MCF 10A (cell line): ENCODE measurements at places on chromosomes 7 and 10.

- no peak for DNase-seq
- H3K27me3 ChIP-seq = no peaks in the 10 kb centered on the region
- no peak overlapping the region for H3K27ac ChIP-seq
- no peak overlapping the region for H3K4me3 ChIP-seq
- H3K36me3 ChIP-seq = peaks cover 16% of the 10 kb centered on the region
- peaks cover 6% of the 10 kb centered on the region for H3K4me1 ChIP-seq
Measured at GRCh38 chr7:133071506-133071905, 10.4 kb downstream of the CHCHD3 start.

DNA sequence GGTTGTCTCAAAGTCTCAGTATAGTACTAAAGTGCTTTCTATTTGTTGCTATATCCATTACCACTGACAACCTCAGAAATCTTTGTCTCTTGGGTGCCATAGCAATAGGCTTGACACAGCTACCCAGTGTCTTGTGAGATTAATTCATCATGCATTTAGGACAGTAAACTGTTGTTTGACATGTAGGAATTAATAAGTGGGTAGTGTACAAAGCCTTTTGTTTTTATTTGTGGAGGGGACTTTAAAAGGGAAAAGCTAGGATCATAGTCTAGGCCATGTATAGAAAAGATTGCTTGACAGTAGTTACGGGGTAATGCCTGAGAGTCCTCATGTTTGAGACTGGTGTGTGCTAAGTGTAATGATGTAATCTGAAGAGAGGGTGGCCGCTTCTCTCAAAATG lies 102.6 kb upstream of the AGR3 start:
- H3K36me3 ChIP-seq = no peaks in the 10 kb centered on the region
- DNase-seq = no peak
- peaks cover 15% of the 10 kb centered on the region for H3K4me1 ChIP-seq

DNA sequence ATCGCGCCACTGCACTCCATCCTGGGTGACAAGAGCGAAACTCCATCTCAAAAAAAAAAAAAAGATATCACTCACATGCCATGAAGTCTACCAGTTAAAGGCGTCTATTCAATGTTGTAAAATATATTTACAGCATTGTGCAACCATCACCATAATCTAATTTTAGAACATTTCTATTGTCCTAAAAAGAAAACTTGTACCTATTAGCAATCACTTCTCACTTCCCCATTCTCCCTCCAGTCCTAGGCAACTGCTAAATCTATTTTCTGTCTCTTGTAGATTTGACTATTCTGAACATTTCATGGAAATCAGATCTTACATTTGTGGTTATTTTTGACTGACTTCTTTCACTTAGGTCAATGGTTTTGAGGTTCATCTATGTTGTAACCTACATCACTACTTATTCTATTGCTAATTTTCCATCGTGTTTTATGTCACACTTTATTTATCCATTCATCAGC lies 25.2 kb upstream of the OTUD1 start:
- no peak overlapping the region for H3K4me3 ChIP-seq
- H3K4me1 ChIP-seq = peaks cover 16% of the 10 kb centered on the region
- no peaks in the 10 kb centered on the region for H3K27me3 ChIP-seq
- no peaks in the 10 kb centered on the region for H3K36me3 ChIP-seq

DNA sequence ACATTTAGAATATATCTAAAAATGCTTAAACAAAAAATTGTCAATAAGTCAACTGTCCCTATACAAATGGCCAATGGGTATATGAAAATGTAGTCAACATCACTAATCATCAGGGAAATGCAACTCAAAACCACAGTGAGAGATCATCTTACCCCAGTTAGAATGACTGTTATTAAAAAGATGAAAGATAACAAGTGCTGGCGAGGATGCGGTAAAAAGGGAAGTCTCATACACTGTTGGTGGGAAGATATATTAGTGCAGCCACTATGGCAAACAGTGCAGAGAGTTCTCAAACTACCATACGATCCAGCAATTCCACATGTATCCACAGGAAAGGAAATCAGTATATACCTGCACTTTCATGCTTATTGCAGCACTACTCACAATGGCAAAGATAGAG lies 48.6 kb upstream of the APBB1IP start:
- no peak overlapping the region for H3K27ac ChIP-seq
- no peak for DNase-seq
- H3K36me3 ChIP-seq = no peaks in the 10 kb centered on the region
- no peak overlapping the region for H3K4me3 ChIP-seq
- H3K27me3 ChIP-seq = peaks cover 13% of the 10 kb centered on the region

DNA sequence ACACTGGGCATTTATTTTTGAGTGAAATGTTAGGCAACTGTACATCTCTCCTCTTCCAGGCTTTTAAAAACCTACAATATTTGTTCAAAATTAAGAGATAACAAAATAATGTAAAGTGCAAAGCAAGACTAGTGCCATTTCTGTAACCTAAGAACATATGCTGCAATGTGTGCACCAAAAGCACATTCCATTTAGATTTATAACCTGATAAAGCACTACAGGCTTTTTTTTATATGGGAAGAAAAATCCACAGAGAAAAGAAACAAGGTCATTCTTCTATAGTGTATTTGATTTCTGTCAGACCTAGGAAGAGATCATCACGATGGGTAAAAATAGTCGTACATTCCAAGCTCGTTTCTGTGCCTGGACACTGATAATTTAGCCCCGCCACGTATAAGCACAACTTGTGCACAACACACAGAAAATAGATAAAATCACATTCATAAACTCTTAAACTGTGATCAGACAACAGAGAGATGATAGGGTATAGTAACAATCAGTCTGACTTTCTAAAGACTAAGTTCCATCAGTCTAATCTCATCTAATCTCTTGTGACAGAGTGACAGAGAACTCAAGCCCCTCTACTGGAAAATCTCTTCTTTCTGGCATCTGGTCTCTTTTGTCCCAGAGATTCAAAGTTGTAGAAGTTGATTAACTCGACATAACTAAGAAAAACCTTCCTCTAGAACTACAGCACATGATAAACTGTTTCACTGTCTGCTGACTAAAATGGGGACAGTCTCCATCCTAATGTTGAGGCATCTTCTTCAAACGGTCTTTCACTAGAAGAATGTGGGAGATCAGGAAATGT lies 6.7 kb downstream of the LAMB1 start:
- H3K4me3 ChIP-seq = peak overlapping the region; percentile 61
- H3K27me3 ChIP-seq = no peaks in the 10 kb centered on the region
- peak overlapping the region; percentile 93 for H3K27ac ChIP-seq
- H3K36me3 ChIP-seq = peaks cover 98% of the 10 kb centered on the region
- no peak for DNase-seq

GRCh38 chr7:135560631-135561030 lies 2.9 kb downstream of the NUP205 start:
- peaks cover 9% of the 10 kb centered on the region for H3K4me1 ChIP-seq
- no peak for DNase-seq
- H3K4me3 ChIP-seq = no peak overlapping the region
- no peaks in the 10 kb centered on the region for H3K36me3 ChIP-seq
- no peaks in the 10 kb centered on the region for H3K27me3 ChIP-seq

GRCh38 chr7:122528879-122529481 lies 169.9 kb downstream of the RNF133 start:
- H3K27me3 ChIP-seq = no peaks in the 10 kb centered on the region
- H3K27ac ChIP-seq = no peak overlapping the region
- DNase-seq = peak; percentile 46
- no peaks in the 10 kb centered on the region for H3K36me3 ChIP-seq
- no peak overlapping the region for H3K4me3 ChIP-seq

- no peak for DNase-seq
- peaks cover 6% of the 10 kb centered on the region for H3K4me1 ChIP-seq
- no peak within 1 kb of the TSS for H3K4me3 ChIP-seq
- no peaks in the 10 kb centered on the region for H3K36me3 ChIP-seq
- H3K27ac ChIP-seq = no peak within 1 kb of the TSS
Measured at GRCh38 chr10:123147635-123148413, at the start of gene HMX2. Gene HMX2, plus strand, starts transcription at chr10:123148136. Its CDS starts 243 bp downstream, at chr10:123148379.
